KBM-7 (cell line): ENCODE measurements at places on chromosomes 3 and 15.
A peak's percentile ranks its signal among the peaks of the same experiment; 100 is the strongest.

GRCh38 chr3:26437678-26438077 is 184.9 kb upstream of the LRRC3B start:
- no peak for DNase-seq

DNA sequence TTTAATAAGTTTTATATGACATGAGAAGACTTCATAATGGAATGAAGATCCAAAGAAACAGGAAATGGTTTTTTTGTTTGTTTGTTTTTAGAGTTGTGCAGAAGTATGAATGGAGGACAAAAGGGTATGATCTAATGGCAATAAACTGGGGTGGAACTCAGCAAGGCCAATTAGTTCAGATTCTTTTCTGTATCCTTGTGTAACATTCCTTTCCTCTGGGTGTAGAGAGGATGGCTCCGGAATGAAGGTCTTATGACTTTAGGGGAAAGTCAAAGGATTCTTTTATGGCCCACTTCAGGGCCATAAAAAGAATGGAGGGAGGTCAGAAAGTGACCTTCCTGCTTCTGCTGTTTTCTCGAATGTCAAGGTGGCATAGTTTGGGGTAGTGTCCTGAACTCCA is 152.6 kb downstream of the DPH6 start:
- no peak for DNase-seq

DNA sequence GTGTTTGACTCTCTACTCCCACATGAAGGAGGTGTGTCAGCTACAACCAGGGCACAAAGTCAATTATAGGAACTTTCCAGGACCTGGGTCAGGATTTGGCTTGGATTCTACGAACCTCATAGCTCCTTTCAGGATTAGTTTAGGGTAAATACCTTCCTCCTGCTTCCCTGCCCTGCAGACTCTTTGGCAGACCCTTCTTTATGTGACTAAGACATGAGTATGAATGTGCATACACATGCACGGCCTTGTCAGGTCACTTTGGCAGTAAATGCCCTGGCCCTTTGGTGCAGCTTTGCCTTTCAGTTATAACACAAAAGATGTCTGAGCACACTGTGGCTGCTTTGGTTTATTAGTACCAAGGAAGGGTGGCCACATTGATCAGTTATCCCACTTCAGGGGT is 68.9 kb downstream of the GHSR start:
- DNase-seq = no peak

DNA sequence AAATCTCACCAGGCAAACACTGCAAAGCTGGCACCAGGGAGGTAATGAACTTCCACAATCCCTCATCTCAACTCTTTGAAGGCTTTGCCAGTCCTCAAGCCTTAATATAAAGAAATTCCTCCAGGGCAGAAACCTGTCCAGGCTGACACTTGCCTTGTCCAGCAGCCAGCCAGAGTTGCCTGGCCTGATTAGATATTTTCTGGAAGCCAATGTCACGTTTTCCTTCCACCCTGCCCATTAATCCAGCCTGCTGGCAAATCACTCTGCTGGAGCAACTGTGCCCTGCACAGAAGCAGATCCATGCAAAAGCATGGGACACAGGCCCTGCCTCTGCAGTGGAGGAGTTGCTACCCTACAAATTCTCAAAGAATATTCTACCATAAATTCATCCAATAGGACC is 56.5 kb downstream of the HEG1 start:
- no peak for DNase-seq

DNA sequence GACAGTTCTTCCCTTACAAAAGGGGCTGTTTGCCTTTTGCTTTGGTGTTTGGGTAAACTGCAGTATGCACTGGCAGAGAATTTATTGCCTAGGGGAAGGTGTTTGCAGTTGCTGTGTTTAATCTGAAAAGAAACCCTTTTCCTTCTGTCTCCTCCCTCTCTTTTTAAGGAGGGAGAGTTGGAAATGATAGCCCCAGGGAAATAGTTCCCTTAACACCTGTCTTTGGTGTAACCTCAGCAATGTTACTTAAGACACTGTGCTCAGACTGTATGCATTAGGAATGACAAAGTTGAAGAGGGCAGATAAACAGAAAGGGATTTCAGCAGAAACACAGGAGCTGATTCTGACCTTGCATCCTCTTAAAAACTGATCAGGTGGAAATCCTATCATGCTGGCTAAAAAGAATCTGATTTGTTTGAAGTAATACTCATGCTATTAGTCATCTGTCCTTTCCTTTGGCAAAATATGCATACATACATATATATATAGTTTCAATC is 125.4 kb downstream of the TP63 start:
- no peak for DNase-seq

- DNase-seq = no peak
These were observed 99.5 kb downstream of the SNRPN start for GRCh38 chr15:25054329-25054728.

- DNase-seq = no peak
These were observed 122.6 kb downstream of the SATB1 start for GRCh38 chr3:18302517-18302916.

- no peak for DNase-seq
These were observed 100.6 kb downstream of the DNAJB8 start for GRCh38 chr3:128366136-128366535.

GRCh38 chr3:167110901-167111300 is 269.2 kb downstream of the ZBBX start:
- DNase-seq = no peak

- DNase-seq = no peak
These were observed 4.4 kb upstream of the ATP2C1 start for GRCh38 chr3:130889416-130889946.

GRCh38 chr15:22863356-22863755 is 24.9 kb downstream of the NIPA2 start:
- no peak for DNase-seq

DNA sequence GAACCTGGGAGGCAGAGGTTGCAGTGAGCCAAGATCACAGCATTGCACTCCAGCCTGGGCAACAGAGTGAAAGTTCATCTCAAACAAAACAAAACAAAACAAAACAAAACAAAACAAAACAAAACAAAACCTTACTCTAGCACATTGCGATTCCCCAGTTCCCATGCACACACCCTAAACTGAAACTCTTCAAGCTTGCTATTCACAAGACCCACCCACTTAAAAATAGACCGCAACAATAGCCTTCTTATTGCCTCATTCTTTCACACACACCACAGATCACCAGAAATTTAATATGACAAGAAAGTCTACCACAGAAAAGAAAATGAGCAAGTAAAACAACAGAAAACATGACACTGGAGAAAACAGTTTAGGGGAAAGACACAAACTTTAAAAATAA is 598.4 kb downstream of the FHIT start:
- no peak for DNase-seq

DNA sequence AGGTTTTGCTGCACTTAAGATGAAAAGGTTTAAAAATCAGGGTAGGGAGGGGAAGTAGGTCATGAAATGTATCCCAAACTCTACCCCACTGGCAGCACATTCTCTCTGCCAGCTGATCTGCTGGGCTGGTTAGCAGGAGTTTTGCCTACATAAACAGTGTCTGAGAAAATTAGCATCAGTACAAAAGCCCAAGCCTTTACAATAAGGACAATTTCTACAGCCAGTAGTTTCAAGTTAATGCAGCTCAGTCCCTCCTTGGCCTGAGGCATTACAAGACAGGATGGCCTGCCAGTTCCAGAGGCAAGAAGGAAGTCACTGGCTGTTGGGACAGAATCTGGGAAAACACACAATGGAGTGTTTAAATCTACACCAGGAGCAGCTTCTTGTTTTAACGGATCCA is 32.8 kb downstream of the NCEH1 start:
- no peak for DNase-seq

GRCh38 chr3:155491696-155492095 is 198.2 kb upstream of the STRIT1 start:
- DNase-seq = no peak

- peak; percentile 0 for DNase-seq
These were observed 1058.1 kb downstream of the NSUN3 start for GRCh38 chr3:95120921-95121320.

DNA sequence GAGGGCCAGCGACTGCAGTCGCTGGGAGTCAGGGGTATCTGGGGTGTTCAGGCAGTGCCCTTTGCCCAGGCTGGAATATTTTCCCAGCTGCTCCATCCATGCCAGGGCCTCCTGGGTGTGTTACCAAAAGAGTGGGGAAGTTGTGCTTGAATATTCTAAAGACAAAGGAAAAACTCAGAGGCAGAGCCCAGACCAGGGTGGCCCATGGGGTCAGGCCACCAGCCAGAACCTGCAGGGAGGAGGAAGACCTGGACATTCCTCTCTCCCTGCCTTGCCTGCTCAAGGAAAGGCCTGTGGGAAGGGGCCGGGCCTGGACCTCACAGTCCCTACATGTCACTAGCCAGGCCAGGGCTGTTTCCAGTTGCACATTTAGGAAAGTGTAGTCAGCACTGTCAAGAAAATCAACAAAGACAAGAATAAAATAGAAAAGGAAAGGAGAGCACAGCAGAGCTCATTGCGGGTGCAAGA is 16.0 kb upstream of the KLF15 start:
- DNase-seq = no peak

GRCh38 chr15:58201516-58201915 is 63.3 kb downstream of the AQP9 start:
- no peak for DNase-seq

GRCh38 chr3:5072100-5072816 is 49.8 kb upstream of the ARL8B start:
- no peak for DNase-seq

DNA sequence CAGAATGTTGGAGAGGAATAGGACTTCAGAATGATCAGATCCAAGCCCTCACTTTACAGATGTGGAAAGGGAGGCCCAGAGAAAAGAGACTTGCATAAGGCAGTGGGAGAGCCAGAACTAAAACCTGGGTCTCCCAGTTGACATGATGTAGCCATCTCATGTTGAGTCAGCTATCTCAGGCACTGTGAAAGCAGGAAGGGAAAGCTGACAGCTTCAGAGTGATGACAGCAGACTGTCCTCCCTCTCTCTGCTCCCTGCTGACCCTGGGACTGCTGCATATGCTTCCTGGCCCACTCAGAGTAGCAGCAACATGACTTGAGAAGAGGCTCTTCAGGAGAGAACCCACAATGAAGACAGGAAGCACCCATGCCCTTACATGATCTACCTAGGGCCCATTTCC is 14.7 kb downstream of the FHIT start:
- DNase-seq = no peak

DNA sequence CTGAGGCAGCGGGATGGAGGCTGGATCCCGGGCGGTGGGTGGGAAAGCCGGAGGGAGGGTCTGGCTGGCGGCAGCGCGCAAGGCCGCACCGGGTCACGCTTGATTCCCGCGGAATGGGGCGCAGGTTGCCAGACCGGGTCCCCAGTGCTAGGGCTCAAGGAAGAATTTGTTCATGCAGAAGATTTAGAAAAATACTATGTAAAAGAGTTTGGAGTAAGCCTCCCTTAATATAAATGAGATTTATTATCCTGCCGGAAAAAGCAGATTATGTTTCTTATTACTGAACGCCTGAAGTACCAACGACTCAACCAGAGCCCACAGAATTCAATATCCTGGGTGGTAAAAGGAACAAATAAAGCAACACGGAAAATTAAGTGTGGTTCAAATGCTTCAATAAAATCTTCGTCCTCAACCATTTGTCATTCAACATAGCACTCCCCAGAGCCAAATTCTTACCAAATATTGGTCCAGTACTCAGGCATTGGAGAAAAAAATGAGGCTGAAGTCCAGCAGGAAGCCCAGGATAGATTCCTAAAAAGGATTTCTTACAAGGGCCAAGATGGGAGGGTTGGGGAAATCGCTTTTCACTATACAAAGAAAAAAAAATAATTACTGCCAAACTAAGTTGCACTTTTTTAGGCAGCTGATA is 1.2 kb upstream of the ZBTB20 start:
- no peak for DNase-seq

GRCh38 chr3:170432416-170432815 is 13.7 kb downstream of the CLDN11 start:
- DNase-seq = no peak

- DNase-seq = no peak
These were observed 74.6 kb upstream of the ACAD9 start for GRCh38 chr3:128804811-128805155.

- DNase-seq = no peak
These were observed 7.4 kb upstream of the GSK3B start for GRCh38 chr3:120101624-120102023.

GRCh38 chr15:50166216-50166615 is 15.8 kb upstream of the SLC27A2 start:
- DNase-seq = no peak

DNA sequence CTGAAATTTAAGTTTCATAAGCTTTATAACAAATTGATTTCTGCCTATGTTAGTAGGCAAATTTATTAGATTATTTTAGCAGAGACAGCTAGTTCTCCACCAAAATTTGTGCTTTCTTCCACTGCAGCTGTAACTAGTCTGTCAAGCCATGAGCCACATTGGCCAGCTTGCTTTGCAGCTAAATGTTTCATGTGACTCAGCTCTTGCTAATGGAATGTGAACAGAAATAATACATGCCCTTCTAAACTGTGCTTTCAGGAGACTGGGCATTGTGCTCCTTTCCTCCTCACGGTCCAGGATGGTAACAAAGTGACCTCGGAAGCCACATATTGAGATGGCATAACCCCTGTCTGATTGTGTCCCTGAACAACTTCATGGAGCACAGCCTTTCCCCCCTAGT is 51.3 kb upstream of the KPNA4 start:
- no peak for DNase-seq

DNA sequence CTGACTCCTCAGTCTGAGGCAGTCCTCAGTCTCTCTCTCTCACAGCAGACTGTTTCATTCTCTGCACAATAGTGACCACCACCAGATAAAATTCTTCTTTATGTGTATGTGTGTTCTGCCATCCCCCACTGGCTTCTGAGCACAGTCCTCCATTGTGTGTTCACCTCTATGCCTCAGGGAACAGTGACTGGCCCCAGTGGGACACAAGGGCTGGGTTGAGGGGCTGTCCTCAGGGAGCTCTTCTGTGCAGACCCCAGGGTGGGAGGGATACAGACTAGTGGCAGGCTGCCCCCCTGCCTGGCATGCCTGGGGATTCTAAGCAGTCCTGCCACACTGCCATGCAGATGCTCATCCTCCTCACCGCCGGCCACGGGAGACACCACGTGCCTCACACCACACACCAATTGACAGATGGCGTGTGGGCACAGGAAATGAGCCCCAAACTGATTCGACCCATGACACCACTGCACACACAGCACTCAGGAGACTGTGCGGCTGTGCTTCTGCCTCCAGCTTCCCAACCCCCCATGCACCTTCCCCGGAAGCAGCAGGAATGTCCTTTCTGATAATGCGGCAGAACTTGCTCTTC is 237.6 kb upstream of the CHRNA7 start:
- no peak for DNase-seq

DNA sequence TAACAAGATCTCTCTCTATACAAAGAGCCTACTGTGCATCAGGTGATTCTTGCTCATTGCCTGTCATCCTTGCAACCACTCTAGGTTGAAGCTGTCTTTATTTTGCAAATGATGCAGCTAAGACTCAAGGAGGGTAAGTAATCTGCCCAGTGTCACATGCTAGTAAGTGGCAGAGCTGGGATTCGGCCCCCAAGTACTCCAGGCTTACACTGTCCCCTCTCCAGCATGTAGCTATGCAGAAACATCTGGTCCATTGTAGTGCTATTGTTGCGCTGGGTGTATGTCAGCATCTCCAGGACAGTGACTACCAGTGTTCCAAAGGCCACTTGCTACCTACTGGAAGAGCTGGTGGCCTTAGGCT is 248.9 kb downstream of the SLCO3A1 start:
- no peak for DNase-seq
